ENCODE measurements at places on chromosomes 13 and 19.

DNA sequence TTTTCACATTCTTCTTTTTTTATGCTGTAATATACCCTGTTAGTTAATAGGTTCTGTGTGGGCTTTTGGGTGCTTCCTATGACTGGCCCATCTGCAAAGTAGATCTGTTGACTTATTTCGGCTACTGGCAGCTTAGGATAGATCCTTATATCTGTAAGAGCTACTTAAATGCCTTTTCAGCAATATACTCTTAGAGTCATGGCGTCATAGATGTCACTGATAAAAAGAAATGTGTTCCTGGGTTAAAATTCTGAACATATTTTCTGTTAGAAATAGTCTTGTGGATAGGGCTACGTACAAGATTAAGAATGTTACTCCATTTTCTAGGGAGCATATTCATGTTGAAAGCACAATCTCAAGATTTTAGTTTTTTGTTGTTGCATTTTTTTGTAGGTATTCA lies 4.7 kb downstream of the AKAP11 start:
- no peak for DNase-seq

- no peak for DNase-seq
These were observed 6.8 kb upstream of the KBTBD6 start for GRCh38 chr13:41139296-41139966.

DNA sequence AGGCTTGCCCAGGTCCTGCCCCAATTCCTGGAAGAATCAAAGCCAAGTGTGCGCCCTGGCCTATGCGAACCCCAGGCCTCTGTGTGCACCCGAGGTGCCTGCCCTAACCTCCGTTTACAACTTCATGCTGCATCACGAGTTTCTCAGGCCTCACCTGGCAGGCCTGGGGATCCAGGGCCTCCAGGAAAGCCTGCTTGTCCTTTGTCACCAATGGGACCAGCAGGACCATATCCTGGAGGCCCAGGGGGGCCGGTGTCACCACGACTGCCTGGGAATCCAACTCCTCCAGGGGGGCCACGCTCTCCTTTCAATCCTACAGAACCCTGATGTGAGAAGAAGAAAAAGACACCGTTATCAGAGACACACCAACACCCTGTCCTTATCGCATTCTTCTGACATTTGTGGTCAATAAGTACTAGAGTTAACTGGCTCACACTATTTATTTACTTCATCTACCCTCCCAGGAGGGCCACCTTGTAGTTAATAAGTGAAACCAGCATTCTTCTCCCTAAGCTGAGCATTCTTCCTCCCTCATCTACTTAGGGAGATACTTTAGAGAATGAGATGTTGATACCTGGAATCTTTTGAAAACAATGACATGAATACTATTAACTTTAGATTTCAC lies 120.6 kb downstream of the COL4A1 start:
- no peak for DNase-seq

DNA sequence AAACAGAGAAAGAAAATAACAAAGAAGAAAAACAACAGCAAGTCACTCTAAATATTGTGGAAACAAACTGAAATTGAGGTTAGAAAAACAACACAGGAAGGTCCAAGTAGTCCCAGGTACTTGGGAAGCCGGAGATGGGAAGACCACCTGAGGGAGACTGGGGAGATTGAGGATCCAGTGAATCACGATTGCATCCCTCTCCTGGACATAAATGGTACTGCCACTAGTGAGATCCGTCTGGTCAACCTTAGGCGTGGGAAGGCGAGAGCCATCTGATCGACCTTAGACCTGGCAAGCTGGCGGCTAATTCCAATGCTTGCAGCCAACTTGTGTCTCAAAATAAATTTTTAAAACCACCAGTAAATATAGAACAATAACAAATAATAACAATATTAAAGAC lies 81.9 kb downstream of the ZNF726 start:
- DNase-seq: no peak

DNA sequence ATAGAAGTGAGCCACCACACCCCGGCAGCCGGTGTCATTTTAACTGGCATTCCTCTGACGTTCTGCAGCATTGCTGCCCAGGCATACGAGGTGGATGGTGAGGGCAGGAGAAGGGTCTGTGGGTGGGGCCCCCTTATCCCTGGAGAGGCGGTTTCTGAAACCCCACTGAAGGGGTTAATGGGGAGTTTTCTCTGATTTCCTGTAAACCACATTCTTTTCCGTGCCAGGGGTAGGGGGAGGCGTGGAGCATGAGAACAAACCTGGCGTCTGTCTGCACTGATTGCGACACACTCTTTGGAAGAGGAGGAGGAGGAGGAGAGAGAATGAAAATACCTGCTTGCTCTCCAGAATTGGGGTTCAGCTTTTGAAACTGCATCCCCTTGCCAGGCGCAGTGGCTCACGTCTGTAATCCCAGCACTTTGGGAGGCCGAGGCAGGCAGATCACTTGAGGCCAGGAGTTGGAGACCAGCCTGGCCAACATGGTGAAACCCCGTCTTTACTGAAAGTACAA lies 2.7 kb upstream of the C3 start:
- DNase-seq: no peak

GRCh38 chr19:6568010-6568526 lies 22.9 kb downstream of the CD70 start:
- no peak for DNase-seq

DNA sequence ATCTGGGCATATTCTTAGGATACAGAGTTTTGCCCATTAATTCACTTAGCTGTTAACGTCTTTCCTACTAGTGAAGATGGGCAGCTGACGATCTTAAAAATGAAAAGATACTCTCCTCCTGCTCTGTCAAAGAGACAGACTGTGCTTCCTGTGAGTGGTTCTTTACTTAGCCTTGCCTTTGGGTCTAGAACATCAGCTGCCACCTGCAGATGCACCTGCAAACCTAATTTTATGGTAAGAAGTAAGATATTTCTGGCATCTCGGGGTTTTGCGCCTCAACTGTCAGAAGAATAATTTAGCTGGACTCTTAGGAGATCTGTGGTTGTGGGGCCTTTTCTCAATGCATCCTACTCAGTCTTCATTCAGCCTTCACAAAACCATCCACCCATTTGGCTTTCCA lies 36.2 kb downstream of the TRPC4 start:
- DNase-seq: no peak
